H1 (cell line): ENCODE measurements at places on chromosomes 5 and 9. TPM values are rescaled to one million over a fixed set of nuclear protein-coding genes. Genes with fewer than 3 reads are reported as not detected.

DNA sequence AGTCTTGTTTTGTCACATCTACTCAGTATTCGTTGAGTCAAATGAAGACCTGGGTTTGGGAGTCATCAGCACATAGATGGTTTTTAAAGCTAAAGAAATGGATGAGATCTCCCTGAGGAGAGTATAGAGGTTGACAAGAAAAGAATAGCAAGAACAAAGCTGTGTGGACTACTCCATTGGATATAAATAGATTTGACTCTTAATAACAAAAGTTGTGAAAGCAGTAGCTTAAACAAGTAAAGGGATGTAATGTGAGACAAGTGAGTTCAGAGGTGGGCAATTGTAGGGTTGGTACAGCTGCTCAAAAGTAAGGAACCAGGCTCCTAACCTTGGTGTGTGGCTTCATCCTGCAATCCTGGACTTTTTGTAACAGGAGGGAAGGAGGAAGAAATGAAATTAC, 49.3 kb downstream of the CSNK1G3 start:
- DNase-seq = no peak

DNA sequence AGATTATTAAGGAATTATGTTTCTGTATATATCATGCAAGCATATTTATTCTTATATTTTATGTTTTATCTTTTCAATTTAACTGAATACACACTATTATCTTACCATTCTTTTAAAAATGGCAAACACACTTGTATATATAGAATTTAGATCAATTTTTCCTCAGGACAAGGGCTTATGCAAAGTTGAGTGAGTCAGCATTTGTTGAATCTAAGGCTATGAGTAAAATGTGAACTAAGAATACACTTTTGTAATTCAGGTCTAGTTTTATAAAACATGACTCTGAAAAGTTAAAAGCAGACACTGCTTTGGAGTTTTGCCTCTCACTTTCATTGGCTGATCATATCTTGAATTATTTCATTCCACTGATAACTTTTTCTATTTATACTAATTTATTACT, 127.8 kb downstream of the FOCAD start:
- no peak for DNase-seq

DNA sequence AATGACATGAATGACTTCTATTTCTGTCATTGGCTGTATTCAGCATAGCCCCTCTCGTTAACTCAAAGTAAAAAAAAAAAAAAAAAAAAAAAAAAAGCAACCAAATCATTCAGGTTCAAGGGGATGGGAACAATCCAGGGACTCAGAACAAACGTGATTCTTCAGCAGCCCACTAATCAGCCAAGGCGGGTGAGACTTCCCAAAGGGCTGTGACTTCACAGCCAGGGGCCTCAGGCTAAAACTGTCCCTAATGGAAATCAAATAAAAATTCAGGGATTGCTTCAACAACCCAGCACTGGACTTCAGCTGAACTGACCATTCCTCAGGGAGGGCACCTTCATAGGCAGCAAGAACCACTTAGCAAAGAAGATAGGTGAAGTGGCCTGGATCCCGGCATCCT, 86.2 kb upstream of the FAM169A start:
- DNase-seq = no peak

DNA sequence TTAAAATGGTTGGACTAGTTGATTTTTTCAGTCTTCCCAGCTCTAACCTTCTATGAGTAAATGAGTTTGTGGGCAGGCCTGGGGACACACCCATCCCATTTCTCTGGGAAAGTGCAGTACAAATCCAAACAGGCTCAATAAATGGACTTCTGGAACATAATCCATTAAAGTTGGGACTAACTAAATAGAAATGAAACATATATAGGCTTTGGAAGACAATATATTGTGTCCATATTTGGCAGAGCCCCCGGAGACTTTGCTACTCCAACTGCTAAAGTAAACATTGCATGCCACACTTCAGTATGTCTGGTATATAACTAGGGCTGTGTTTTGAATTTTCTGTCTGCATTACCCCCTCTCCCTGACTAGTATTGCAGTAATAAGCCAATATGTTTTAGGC, 191.4 kb upstream of the DAB2 start:
- no peak for DNase-seq

DNA sequence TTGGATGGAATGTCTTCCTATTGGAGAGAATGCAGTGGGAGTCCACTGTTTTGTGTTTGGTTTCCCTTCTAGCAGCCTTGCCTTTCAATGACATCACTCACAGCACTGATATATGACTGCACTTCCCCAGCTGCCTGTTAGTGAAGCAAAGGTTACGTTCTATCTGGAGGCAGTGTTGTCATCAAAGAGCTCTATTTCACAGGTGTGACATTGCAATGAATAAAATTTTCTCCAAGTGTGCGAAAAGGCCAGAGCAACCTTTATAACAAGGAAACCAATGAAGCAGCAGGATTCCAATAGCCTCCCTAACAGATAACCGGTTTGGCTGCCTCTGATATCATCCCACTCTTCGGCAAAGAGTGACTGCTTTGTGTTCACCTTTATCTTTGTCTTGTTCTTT, 523.5 kb upstream of the ZNF608 start:
- no peak for DNase-seq

- no peak for DNase-seq
Measured at GRCh38 chr5:74664551-74664950, 20.5 kb upstream of the HEXB start.

- DNase-seq = no peak
Measured at GRCh38 chr9:38371495-38371894, 21.0 kb upstream of the ALDH1B1 start.

Gene C1QTNF3
- 0.82 and 1.0 TPM in 2 replicates for total RNA-seq

Gene SPINK6
- total RNA-seq = not detected in 2 replicates

DNA sequence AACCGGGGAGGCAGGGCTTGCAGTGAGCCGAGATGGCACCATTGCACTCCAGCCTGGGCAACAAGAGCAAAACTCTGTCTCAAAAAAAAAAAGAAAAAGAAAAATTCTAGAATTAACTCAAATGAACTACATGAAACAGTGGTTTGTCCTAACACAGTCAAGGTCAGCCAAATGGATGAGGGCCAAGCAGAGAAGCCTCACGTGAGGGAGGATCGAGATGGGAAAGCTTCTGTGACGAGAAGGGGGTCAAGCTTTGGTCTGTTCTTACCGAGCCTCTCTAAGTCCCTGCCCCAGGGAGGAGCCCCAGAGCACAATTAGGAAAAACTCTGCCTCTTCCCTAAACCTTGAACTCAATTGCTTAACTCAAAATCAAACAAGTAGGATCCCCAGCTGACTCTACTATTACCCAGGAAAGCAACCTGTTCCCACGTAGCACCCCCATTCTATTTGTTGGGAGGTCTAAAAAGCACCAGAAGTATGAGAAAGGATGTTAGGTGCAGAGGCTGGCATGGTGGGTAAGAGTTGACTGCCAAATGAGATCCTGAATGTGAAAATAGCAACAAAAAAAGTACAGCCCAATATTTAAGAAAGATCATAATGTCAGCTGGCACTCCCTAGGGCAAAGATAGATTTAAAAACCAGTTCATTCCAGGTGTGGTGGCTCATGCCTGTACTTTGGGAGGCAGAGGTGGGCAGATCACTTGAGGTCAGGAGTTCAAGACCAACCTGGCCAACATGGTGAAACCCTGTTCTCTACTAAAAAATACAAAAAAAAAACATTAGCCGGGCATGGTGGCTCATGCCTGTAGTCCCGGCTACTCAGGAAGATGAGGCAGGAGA, 7.2 kb downstream of the ALDH7A1 start:
- DNase-seq = no peak

DNA sequence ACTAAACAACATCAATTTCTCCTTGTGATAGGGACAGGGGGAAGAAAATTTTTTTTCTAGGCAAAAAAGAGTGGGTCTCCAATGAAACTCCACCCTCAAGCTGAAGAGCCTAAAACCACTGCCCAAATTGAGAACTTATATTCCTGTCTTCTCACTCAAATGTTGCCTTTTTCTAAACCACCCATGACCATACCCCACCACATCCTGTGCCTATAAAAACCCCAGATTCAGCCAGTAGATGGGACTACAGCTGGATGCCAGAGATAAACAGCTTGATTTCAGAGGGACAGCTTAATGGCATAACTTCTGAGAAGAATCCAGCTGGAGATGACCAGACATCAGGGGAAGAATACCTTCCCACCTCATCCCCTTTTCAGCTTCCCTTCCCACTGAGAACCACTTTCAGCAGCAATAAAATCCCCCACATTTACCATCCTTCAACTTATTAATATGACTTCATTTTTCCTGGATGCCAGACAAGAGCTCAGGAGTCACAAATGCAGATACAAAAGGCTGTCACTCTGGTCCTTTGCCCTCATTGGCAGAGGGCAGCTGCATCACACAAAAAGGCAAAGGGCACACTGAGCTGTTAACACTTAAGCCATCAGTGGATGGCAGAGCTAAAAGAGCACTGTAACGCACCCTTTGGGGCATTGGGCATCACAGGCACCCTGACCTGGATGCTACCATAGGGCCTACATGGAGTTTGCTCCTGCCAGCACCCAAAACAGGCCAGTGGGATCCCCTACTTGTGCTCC, 972.5 kb upstream of the CTNND2 start:
- DNase-seq = no peak
